Germinal center (tissue), 1 donor: ENCODE measurements at places on chromosomes 3 and 15.
A peak's percentile ranks its signal among the peaks of the same experiment; 100 is the strongest.

DNA sequence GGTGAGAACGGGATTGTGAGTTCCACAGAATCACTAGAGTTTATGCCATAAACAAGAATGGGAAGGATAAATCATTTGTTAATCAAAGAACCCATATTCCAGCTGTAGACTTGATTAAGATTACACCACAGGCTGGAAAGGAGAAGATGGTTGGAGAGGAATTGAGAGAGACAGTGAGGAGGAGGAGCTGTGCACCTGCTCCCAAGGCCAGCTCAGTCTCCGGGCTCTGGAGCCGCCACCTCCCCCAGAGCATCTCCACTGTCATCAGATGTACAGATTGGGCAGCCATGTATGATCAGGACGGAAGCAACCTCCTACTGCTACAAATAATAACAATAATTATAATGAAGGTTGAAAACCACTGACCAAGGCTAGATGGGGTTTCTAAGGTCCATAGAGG is 170.0 kb downstream of the MINAR1 start:
- DNase-seq, result no peak

- peak; percentile 18 for DNase-seq
Observed at GRCh38 chr3:4571690-4572334, 78.7 kb downstream of the ITPR1 start.

- no peak for DNase-seq
Observed at GRCh38 chr15:101490408-101490891, 943 bp upstream of the PCSK6 start.

DNA sequence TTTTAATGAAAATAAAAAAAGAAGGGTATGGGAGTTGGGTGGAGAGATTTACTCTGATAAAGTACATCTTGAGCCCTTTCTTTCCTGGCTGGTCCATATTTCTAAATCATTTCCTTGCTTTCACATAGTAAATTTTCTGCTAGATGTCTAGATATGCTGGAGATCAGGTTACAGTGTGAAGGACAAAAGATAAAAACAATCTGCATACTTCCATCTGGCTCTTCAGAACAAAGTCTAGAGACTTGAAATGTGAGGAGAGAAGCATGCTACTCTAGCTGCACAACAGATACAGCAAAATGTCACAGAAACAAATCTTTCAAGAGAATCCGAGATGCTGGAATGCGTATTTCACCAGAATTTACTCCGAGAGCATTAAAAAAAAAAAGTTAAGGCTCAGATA is 42.2 kb downstream of the FOXP1 start:
- no peak for DNase-seq

DNA sequence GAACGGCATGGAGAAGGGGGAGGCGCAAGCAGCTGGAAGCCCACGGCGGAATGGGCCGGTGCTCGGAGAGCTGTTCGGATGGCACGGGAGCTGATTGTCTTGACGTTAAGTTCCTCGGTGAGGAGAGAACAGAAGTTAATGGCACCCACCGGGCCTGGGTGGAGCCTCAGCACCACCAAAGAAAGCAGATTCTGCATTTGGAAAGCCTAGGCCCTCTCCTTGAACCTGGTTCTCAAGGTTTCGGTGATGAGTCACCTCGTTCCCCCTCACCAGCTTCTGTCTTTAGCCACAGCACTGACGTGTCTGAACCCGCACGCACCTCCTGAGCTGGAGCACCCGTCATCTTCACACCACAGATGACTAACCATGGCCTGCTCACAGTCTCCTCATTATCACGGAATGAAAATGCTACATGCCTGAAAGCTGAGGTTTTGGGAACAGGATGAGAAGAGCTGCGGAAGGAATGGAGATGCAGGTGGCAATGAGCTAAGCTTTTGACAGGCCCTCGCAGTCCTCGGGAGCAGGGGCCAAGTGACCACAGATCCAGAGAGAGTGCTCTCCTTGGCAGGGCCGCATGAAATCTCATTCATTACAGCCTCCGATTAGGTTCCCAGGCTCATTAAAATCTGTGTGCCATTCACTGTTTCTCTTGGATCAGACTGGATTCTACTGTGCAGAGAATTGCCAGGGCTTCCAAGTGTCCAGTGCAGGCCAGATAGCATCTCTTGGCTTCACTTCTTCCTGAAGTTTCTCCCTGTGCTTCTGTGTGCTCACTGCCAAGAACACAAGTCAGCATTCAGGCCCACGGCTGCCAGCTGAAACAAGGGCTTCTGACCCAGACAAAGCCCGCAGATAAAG is 96.3 kb upstream of the DLG1 start:
- no peak for DNase-seq

GRCh38 chr3:121718205-121718846 is 31.2 kb downstream of the GOLGB1 start:
- no peak for DNase-seq

DNA sequence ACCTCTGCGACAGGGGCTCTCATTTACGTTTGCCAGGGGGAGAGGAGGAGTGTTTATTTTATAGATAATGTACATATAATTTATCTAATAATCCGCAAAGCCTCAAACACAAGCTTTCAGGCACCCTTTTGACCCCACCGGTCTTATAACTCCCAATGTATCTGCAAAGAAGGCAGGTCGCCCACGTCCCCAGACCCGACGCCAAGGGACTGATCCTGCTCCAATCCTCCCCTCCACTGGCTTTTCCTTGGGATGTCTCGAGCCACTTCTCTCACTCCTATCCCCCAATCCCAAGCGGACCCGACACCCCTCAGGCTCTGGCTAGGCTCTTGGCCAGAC is 452 bp downstream of the DCP1A start:
- DNase-seq, result no peak

DNA sequence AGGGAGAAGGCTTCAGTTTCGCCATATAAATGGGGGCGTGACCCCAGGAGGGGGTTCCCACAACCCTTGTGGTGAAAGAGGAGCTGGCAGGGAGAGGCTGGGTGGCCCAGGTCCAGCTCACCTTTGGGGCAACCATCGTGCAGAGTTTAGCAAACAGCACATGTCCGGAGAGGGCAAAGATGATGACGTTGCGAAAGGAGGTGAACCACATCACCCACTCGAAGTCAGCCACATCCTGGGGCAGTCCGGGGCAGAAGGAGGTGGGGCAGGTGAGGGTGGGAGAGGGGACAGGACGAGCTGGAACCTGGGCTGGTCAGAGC is 3.7 kb downstream of the HHATL start:
- DNase-seq, result no peak

- peak; percentile 16 for DNase-seq
Observed at GRCh38 chr3:63933459-63933858, 21.3 kb upstream of the SCAANT1 start.

GRCh38 chr15:37099319-37100108 is 835 bp downstream of the MEIS2 start:
- no peak for DNase-seq

- no peak for DNase-seq
Observed at GRCh38 chr3:110971010-110971601, 100.5 kb upstream of the NECTIN3 start.

DNA sequence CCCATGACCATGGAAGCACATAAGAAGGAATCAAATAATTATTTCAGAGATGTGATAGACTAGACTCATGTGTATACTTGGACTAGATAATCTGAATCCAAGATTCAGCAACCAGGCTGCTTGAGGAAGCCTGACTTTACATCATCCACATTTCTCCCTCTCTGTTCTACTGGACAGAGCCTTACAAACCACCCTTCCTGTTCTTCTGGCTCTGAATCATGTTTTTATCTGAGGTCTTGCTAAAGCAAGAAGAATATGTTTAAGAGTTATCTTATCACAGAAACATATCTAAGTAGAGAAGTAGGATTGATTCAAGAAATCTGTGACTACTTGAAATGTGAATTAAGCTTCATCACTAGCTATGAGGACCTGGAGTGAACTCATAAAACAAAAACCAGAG is 71.1 kb upstream of the SLC24A5 start:
- no peak for DNase-seq

GRCh38 chr15:37032091-37032775 is 68.1 kb downstream of the MEIS2 start:
- DNase-seq, result no peak

GRCh38 chr3:197791892-197792647 is 1.0 kb downstream of the LRCH3 start:
- DNase-seq, result peak; percentile 23

DNA sequence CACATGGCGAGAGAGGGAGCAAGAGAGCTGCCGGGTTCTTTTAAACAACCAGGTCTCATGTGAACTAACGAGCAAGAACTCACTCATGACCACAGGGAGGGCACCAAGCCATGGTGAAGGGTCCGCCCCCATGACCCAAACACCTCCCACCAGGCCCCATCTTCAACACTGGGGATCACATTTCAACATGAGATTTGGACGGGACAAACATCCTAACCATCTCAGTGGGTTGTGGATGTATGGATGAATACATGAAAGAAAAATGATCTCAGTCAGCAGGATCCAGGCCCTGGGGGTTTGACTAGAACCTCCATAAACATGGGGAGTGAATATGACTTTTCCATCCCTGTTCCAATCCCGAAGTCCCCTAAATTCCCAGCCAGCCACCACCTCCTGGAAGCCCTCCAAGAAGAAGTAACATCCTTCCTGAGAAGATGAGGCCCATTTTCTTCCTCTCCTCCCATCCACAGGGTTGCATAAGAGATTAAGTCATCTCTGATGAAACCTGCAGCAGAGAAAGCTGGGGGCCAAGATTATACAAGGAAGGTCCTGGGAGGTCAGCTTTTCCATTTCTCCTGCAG is 9.5 kb downstream of the CAV3 start:
- DNase-seq, result no peak
